Renal cortical epithelial cell (primary cell): ENCODE measurements at places on chromosomes 4 and X. TPM values are rescaled to one million over a fixed set of nuclear protein-coding genes. Genes with fewer than 3 reads are reported as not detected.

- no peak for DNase-seq
Observed at GRCh38 chr4:183399616-183400015, 44.8 kb upstream of the CDKN2AIP start.

GRCh38 chr4:174640146-174640545, 117.9 kb upstream of the HPGD start:
- DNase-seq, result no peak

DNA sequence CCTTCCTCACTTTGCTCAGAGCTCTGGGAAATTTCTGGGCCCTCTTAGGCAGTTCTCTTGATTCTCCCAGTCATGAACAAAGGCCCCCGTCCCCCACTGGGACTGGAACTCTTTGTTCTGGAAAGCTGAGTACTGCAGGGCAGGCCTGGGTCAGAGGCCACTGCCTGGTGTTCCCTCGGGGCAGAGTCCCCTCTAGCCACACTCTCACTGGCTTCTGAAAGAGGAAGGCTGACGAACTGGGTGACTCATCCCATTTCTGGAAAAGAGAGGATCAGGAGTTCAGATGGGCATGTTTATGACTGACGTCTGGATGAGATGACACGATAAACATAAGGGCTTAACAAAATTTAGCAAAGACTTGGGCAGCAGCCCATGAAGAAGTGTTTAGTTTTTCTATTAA, 47.7 kb downstream of the DDX3X start:
- DNase-seq, result peak; percentile 84

GRCh38 chr4:2702361-2702760, 53.8 kb downstream of the TNIP2 start:
- no peak for DNase-seq

GRCh38 chrX:149298111-149298510, 207.0 kb downstream of the IDS start:
- no peak for DNase-seq

Gene TBX22
- 0.05 TPM in 1 of 2 replicates, not detected in the other for total RNA-seq

Gene CT55
- total RNA-seq, result not detected in 2 replicates

Gene RBM47
- 82.5 and 196 TPM in 2 replicates for total RNA-seq

Gene ATP2B3
- total RNA-seq, result 0.05 TPM in 1 of 2 replicates, not detected in the other

DNA sequence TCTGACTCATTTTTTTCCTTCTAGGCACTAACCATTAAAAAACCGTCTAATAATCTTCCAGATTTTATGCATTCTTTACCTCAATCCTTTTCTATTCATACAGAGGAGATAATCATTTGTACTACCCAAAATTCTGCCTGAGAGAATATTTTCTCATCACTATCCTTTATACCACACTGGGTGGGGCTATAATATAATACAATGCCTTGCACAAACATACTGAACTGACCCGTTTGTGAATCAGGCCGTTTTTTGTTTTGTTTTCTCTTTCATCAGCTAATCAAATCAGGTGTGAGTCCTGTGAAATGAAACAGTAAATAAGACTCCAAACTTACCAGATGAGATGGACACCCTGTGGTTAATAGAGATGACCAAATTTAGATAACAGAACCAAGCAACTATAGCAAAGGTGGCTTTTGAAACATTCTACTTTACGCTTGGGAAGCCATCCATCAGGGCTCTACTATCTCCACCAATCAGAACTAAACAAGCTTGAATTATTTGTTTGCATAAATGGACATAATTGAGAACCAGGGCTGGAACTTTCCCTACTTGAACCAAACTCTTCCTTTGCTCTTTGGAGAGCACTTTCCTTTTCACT, 573.0 kb downstream of the GABRG1 start:
- no peak for DNase-seq

Gene DGKK
- total RNA-seq, result not detected in 2 replicates

Gene FIP1L1
- total RNA-seq, result 57.1 and 60.8 TPM in 2 replicates

GRCh38 chr4:92304121-92304520, 355 bp downstream of the GRID2 start:
- DNase-seq, result no peak

Gene TCEANC
- 2.5 and 4.5 TPM in 2 replicates for total RNA-seq

DNA sequence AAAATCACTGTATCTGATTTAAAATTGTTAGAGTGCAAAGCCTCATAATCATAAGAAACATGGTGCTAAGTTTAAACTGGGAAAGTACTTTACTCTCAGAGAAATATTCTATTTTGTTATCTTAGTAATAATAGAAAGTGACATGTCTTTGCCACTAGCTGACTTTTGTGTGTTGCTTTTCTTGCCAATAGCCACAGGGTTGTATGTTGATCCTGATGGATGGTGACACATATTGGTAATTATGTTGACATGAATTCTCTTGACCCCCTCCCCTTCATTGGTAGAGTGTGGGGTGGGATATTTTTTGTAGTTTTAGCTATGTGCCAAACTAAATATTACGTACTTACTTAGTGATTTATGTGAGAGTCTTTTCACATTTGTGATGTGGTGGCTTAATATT, 103.1 kb upstream of the MAP9 start:
- no peak for DNase-seq

DNA sequence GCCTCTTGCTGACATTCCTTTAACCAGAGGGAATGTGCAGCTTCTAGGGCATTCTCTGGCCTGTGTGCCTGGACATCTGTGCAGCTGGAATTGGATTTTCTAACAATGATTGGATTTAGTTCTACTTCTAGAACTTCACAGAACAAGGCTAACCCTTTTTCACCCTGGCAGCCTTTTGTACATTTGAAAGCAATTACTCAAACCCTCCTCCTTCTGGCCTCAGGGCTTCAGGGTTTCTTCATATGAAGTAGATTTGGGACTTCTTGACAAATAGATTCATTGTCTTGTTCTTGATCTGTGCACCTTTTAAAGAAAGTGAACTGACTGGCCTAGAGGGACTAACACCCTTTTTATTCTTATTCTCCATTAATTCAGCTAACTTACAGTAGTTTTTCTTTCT, 30.1 kb downstream of the SPATA18 start:
- no peak for DNase-seq

DNA sequence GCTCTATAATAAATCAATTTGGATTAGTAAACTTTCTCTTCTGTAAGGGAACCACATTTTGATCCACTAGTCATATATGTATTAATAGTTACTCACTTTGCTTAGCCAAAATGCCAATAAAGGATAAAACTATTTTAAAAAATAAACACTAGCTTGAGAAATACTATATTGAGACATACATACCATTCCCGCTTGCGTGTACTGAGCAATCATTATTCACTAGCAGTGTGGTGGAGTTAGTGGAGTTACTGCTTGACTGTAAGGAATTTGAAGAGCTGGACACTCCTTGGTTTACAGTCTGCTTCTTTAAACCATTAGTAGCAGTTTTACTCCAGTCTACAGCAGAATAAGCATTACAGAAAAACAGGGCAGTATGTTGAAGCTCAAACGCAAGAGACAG, 10.8 kb upstream of the PHKA2 start:
- DNase-seq, result peak; percentile 30

DNA sequence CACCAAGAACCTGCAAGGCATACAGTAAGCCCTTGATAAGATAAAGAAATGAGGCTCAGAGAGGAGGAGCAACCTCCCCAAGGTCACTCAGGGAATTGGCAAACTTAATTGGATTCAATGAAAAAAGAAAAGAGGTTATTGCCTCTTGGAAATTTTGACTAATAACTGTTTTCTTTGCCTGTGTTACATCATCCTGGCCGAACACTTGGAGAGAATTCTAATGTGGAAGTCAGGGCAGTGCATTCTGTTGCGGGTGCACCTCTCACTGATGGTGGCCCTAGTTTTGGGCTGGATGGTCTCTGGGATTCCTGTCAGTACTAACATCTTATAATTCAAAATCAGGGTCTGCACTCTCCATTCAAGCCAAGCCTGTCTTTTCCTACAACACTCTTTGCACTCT, 186.2 kb upstream of the BCOR start:
- DNase-seq, result no peak

GRCh38 chr4:21203416-21203815, 503.2 kb downstream of the PACRGL start:
- no peak for DNase-seq

GRCh38 chr4:82644734-82645126, 82.9 kb upstream of the TMEM150C start:
- DNase-seq, result no peak

Gene CTAG2
- not detected in 2 replicates for total RNA-seq

- no peak for DNase-seq
Observed at GRCh38 chr4:123423819-123424218, 27.2 kb downstream of the SPRY1 start.

DNA sequence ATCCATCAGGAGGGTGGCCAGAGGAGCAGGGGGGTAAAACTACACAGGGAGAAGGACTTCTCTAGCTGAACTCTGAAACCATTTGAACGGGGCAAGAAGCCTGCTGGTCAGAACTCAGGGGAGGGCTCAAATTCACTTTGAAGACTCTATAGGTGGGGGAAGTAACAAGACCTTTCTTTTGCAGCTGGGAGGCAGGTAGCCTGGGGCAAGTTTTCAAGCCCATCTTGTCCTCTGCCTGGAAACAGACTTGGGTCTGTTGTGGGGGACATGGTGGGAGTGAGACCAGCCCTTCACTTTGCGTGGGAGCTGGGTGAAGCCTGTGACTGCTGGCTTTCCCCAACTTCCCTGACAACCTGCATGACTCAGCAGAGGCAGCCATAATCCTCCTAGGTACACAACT, 312.3 kb downstream of the SPRY1 start:
- no peak for DNase-seq

Gene MAGEA2B
- total RNA-seq, result not detected in 2 replicates

DNA sequence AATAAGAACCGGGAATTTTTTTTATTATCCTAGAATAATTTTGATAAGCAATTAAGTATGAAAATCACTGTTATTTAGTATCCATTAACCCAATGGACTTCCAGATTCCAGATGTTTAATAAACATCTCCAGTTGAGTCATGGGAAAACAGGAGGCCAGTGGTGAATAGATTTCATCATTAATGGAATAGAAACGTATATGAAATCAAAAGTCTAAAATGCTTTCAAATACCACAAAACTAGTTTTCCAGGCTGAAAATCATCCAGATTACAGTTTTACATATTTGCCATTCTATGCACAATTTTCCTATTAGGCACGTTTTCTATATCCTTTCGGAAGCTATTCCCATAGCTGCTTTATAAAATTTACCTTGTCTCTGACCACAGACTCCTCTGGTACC, 35.0 kb downstream of the IRF2 start:
- no peak for DNase-seq

Gene BEND4
- not detected in 2 replicates for total RNA-seq
